ENCODE measurements at places on chromosomes 11 and 22. TPM values are rescaled to one million over a fixed set of nuclear protein-coding genes. Genes with fewer than 3 reads are reported as not detected.

The KCNJ11 gene
- total RNA-seq = 14.2 TPM

The CTSC gene
- 18.2 TPM for total RNA-seq

The FGF19 gene
- not detected for total RNA-seq

The RASD2 gene
- 31.1 TPM for total RNA-seq

The POU2F3 gene
- total RNA-seq = not detected

The RAB38 gene
- total RNA-seq = not detected

The RIMBP3C gene
- 0.35 TPM for total RNA-seq
